Hematopoietic multipotent progenitor cell treated with erythropoietin and hydrocortisone succinate and interleukin-3 and kit ligand, for 8 days (in vitro differentiated cells): ENCODE measurements at places on chromosomes 6 and 20.
A peak's percentile ranks its signal among the peaks of the same experiment; 100 is the strongest.

DNA sequence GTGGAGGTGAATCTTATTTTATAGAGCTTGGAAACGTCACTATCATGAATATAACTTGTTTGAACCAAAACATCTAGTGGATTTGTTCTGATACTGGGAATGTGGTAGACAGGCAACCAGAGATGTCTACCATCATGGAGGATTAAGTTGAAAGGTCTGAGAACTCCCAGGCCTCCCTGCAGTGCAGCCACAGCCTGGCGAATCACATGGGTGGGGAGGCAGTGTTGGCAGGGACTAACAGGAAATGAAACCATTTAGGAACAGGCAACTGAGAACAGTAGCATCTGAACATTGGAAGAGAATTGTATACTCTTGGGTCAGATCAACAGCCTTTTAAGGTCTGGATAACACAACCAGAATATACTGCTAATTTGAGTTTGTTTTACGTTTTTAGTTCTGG, 22.3 kb upstream of the CEP162 start:
- no peak for DNase-seq

GRCh38 chr6:163397326-163397725, 17.2 kb upstream of the QKI start:
- DNase-seq: no peak

DNA sequence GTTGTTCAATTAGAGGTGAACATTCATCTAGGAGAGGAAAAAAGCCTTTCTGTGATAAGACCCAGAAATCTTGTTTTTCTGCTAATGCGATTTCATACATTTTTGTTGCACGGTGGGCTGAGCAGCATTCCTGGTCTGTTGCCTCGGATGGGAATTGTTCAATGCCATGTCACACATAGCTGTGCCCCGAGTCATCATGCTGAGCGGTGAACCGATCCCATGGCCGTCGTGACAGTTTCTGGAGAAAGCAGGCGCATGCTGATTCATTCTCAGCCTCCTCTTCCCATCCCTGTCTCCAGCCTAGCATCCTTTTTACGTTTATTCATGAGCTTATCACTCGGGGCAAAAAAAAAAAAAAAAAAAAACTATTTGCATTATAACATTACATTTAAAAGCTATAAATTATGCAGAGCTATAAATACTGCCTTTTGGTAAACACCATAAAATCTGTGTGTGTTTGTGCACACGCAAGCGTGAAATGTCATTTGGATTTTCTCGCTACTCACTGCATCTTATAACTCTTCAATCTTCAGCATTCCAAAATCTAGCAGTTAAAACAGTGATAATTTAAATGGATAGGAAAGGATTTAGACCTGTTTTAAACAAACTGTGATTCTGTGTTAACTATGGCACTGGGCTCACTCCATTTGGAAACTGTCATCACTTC, 58.9 kb upstream of the IFNGR1 start:
- no peak for DNase-seq

DNA sequence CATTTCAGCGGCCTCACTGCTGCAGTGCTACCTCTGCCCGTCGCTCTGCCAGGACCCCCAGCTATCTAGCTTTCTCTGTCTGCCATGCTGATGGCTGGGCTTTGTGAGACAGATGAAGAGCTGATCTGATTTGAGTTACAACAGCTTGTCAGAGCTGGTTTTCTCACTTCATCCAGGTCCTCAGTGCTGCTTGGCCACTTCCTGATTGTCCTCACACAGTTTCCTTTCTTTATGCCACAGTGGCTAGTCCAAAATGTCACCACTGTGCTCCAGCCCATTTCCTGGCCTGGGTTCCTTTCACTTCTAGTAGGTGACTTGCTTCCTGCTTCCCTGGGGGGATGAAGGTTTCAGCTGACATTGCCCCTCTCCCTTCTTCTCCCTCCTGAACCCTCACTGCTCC, 35.4 kb downstream of the FNDC1 start:
- no peak for DNase-seq

- peak; percentile 51 for DNase-seq
These were observed 67.6 kb downstream of the MRPL14 start for GRCh38 chr6:44059359-44060346.

DNA sequence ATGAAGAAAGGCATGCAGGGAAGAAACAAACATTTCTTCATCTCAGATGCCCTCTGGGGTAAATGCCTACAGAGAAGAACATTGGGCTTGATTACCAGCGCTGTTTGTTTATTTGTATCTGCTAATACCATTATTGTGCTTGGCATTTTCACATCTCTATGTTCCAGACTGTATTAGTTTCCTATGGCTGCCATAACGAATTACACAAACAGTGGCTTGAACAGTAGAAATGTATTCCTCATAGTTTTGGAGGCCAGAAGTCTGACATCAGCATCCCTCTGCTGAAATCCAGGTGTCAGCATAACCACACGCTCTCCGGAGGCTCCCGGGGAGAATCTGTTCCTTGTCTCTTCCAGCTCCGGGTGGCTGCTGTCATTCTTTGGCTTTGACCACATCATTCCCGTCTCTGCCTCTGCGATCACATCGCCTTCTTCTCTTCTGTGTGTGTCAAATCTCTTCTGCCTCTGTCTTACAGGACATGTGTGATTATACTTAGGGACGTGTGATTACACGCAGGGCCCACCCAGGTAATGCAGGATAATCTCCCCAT, 241.6 kb upstream of the SUPT3H start:
- no peak for DNase-seq

- DNase-seq: no peak
These were observed 26.4 kb upstream of the MCM3 start for GRCh38 chr6:52310932-52311331.

GRCh38 chr6:169452869-169453620, 199.4 kb upstream of the THBS2 start:
- no peak for DNase-seq

DNA sequence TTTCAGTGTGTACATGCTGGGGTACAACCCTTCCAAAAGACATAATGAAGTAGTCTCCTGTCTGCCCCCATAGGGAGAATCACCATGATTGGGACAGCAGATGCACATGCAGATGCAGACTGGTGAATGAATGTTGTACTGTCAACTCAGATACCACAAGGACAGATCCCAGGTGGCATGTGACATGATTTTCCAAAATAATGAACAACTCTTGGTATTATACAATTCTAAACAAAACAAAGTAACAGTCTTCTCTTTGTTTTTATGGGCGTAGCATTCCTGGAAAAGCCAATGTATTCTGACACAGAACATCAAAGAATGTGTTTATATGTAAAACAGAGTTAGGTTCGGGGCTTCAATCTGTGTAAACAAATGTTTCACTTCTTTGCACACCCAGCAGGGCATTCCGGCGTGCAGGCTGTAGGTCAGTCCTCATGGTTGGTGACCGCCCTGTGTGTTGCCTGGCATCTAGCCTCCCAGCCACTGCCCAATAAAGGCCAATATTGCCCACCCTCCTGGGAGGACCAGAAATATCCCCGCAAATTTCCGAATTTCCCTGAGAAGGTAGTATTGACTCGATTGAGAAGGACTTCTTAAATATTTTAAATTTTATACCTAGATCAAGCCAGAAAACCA, 127.7 kb downstream of the KLHL32 start:
- DNase-seq: no peak

DNA sequence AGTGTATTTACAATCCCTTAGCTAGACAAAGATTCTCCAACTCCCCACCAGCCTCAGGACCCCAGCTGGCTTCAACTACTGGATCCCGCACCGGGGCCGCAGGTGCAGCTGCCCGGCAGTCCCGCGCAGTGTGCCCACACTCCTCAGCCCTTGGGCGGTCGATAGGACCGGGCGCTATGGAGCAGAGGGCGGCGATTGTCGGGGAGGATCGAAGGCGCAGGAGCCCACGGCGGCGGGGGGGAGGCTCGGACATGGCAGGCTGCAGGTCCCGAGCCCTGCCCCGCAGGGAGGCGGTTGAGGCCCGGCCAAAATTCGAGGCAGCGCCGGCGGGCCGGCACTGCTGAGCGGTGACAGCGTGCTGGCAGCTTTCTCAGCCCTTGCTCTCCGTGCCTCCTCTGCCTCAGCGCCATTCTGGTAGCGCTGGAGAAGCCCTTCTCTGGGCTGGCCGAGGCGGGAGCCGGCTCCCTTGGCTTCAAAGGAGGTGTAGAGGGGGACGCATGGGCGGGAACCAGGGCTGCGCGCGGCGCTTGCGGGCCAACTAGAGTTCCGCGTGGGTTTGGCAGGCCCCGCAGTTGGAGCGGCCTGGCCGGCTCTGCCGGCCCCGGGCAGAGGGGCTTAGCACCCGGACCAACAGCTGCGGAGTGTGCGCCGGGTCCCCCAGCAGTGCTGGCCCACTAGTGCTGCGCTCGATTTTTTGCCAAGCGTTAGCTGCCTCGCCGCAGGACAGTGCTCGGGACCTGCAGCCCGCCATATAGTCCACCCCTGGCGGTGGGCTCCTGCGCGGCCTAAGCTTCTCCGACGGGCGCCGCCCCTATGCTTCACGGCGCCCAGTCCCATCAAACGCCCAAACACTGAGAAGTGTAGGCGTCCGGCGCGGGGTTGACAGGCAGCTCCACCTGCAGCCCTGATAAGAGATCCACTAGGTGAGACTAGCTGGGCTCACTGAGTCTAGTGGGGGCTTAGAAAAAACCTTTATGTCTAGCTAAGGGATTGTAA, 32.4 kb upstream of the KIF13A start:
- no peak for DNase-seq

- DNase-seq: no peak
These were observed 58.1 kb downstream of the INSM1 start for GRCh38 chr20:20425823-20426654.

DNA sequence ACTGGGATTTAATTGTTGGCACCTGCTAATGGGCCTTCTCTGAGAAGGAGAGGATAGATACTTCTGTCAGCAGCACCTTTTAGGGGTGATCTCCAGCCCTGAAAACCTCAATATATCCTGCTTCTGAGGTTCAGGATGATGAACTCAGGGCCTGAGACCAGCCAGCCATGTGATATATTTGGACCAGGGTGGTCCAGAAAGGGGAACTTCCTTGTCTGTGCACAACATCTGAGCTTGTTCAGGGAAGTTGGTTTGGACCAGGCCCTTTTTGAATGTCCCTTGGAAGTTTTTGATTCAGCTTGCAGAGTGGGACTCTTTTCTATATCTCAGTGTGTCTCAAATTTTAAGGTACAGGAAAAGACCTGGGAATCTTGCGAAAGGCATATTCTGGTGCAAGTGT, 85.8 kb downstream of the GFRA4 start:
- DNase-seq: no peak

DNA sequence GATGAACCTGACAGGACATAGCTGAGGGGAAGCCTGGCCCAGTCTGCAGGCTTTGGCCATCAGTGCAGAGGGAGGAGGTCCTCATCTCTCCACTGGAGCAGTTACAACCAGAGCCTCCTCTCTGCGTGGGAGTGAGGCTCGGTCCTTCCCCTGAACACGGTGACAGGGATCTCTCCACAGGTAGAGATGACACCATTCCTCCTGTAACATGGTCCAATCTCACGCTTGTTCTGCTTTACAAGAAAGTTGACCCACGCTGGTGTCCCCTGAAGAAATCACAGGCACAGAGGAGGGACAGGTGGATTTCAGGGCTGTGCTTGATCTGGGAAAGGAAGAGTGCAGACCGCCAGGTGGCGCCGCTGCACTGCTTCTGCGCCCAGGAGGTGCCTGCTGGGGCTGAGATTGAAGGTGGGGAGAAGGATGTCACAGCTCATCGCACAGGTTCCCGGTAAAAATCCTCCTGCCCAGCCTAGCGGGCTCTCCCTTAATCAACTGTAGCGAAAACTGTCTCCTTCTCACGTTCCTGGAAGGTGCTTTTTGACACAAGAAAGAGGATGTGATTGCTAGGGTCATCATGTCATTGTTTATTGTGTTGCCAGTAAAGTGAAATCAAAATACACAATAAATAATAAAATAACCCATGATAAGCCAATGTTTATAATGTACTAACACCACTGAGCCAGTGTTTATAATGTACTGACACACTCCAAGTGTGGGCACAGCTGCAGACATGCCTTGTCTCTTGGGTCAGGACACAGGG, 20.4 kb downstream of the HLA-G start:
- peak; percentile 60 for DNase-seq

GRCh38 chr6:107345393-107345792, 114.0 kb downstream of the PDSS2 start:
- no peak for DNase-seq

GRCh38 chr6:12371151-12371550, 81.0 kb downstream of the EDN1 start:
- no peak for DNase-seq

- no peak for DNase-seq
These were observed 191.4 kb downstream of the NKAIN2 start for GRCh38 chr6:123994891-123995635.

DNA sequence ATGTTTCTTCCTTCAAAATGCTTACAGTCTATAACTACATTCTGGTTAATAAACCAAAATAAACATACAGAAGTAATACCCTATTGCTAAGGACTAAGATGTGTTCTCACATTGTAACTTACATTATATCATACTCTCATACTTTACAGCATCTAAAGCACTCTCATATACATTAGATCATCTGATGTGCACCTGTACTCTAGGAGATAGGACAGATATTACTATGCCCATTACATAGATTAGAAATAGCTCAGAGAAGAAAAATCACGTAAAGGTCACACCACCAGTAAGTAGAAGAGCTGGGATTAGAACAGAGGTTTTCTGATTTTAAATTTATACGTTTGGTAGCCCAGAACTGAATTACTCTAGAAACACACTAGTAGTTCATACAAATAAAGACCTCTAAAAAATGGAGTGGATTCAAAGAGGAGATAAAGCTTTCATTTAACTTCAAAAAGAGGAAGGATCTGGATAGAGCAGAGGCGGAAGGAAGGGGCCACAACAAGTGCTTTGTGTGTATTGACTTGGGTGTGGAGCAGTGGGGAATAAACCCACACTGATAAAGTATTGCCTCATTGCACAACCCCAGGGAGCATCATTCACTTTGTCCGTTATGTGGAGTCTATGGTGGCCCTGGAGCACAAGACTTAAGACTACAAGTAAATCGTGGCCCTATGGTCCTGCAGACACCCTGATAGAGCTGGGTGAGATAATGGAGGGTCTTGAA, 30.9 kb downstream of the SLC2A12 start:
- DNase-seq: peak; percentile 16

DNA sequence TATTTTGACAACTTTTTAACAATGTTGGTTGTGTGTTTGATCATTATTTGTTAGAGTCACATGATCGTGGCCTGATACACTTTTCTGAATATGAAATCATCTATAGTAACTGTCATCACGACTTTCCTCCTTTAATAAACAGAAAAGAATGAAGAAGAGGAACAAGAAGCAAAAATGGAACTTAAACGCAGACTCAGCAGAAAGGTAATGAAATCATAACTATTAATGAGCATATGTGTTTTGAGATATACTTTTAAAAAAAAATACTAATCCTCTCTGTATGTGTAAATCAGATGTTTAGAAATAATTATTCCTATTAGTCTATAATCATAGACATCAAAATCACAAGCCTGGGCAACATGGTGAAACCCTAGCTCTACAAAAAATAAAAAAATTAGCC, 60.1 kb upstream of the LTV1 start:
- DNase-seq: no peak

- DNase-seq: no peak
These were observed 4.9 kb downstream of the FRS3 start for GRCh38 chr6:41774841-41775240.
